ENCODE measurements at places on chromosomes 7 and 10. TPM values are rescaled to one million over a fixed set of nuclear protein-coding genes. Genes with fewer than 3 reads are reported as not detected.

- peak; percentile 50 for DNase-seq
- H3K4me1 ChIP-seq = peaks cover 14% of the 10 kb centered on the region
- no peaks in the 10 kb centered on the region for H3K27me3 ChIP-seq
- no peak overlapping the region for H3K4me3 ChIP-seq
Measured at GRCh38 chr10:13659887-13660550, 73.3 kb downstream of the PRPF18 start.

OLAH gene
- under 0.01 TPM for total RNA-seq

LAMB4 gene
- total RNA-seq = under 0.01 TPM

DNA sequence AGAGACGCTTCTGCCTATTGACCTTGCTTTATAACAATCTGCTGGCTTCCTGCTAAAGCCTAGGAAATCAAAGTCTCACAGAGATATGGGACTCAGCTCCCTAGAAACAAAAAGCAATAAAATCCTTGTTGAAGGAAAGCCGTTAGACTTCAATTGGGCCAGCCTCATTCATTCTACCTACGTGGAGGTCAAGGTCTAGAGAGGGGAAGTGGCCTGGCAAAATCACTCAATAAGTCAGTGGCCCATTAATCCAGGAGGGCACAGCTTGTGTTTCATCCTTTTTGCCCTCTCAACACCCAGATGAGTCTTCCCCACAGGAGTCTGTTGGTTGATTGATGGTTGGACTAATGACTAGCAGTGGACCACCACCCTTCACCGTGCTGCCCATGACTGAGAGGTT, 40.5 kb upstream of the ACSL5 start:
- no peak overlapping the region for H3K4me3 ChIP-seq
- no peaks in the 10 kb centered on the region for H3K36me3 ChIP-seq
- DNase-seq = no peak
- H3K4me1 ChIP-seq = no peaks in the 10 kb centered on the region
- no peak overlapping the region for H3K27ac ChIP-seq

DNA sequence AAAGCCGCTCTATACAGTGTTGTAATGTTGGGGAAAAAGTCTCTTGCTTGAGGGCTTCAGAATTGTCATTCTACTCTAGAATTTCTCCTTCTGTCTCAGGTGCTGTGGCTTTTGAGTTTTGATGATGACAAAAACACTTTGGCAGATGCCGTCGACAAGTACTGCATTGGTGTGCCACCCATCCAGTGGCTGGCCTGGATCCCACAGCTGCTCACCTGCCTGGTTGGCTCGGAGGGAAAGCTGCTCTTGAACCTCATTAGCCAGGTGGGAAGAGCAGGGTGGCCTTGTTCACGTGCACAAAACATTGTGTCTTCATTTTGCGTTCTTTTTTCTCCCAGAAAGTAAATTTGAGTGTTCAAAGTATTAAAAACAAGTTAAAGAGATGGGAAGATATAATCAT, 112.0 kb downstream of the TRRAP start:
- no peaks in the 10 kb centered on the region for H3K4me1 ChIP-seq
- H3K27me3 ChIP-seq = no peaks in the 10 kb centered on the region
- peaks cover 75% of the 10 kb centered on the region for H3K36me3 ChIP-seq
- no peak for DNase-seq
- no peak overlapping the region for H3K4me3 ChIP-seq

GRCh38 chr10:92689663-92690210, at the start of gene HHEX:
Gene HHEX (plus strand): TSS chr10:92689955. CDS start chr10:92689987, 32 bp downstream.
- H3K4me3 ChIP-seq = peak within 1 kb of the TSS; percentile 95
- peaks cover 9% of the 10 kb centered on the region for H3K36me3 ChIP-seq
- peak; percentile 76 for DNase-seq
- no peaks in the 10 kb centered on the region for H3K27me3 ChIP-seq

DNA sequence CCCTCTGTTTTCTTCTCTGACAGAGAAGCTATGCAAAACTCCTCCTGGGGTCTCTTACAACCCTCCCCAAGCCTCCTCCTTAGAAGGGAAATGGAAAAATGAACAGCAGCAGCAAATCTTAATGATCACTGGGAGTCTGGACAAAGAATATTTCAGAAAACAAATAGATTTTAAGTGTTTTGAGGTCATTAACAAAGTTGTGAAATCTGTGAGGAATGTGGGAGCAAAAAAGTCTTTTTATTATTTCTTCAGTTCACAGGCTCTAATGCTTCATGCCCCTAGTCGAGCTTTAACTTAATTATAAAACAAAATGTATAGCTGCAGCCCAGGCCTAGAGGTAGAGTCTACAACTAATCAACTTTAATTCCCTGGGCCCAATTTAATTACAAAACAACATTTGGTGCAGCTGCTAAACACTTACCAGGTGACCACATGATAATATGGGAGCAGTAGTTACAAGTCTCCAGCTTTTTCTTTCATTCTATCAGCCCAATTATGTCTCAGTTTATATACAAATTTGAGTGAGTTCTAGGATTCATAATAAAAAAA, 293.2 kb downstream of the THSD7A start:
- no peak overlapping the region for H3K27ac ChIP-seq
- H3K27me3 ChIP-seq = no peaks in the 10 kb centered on the region
- no peak overlapping the region for H3K4me3 ChIP-seq
- no peaks in the 10 kb centered on the region for H3K36me3 ChIP-seq

GRCh38 chr10:58209669-58210068, 58.0 kb downstream of the IPMK start:
- H3K4me1 ChIP-seq = no peaks in the 10 kb centered on the region
- H3K27me3 ChIP-seq = no peaks in the 10 kb centered on the region
- H3K27ac ChIP-seq = no peak overlapping the region
- peak; percentile 11 for DNase-seq
- H3K36me3 ChIP-seq = peaks cover 6% of the 10 kb centered on the region

DNA sequence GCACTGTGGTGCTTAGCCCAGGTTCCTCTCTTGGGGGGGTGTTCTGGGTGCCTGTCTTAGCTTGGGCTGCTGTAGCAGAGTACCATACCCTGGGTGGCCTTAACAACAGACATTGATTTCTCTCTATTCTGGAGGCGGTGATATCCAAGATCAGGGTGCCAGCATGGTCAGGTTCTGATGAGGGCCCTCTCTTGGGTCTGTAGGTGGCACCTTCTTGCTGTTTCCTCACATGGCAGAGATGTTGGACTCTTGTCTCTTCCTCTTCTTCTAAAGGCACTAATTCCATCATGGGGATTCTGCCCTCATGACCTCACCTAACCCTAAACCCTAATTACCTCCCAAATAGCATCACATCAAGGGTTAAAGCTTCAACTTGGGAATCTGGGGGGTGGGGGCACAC, 19.9 kb upstream of the CRHR2 start:
- H3K27ac ChIP-seq = no peak overlapping the region
- no peak for DNase-seq
- H3K4me1 ChIP-seq = no peaks in the 10 kb centered on the region
- H3K36me3 ChIP-seq = no peaks in the 10 kb centered on the region
- no peak overlapping the region for H3K4me3 ChIP-seq

GRCh38 chr7:120060281-120060680, 212.7 kb upstream of the KCND2 start:
- peaks cover 12% of the 10 kb centered on the region for H3K4me1 ChIP-seq
- H3K36me3 ChIP-seq = no peaks in the 10 kb centered on the region
- H3K27me3 ChIP-seq = no peaks in the 10 kb centered on the region
- H3K4me3 ChIP-seq = no peak overlapping the region
- H3K27ac ChIP-seq = peak overlapping the region; percentile 13
- DNase-seq = peak; percentile 59

DNA sequence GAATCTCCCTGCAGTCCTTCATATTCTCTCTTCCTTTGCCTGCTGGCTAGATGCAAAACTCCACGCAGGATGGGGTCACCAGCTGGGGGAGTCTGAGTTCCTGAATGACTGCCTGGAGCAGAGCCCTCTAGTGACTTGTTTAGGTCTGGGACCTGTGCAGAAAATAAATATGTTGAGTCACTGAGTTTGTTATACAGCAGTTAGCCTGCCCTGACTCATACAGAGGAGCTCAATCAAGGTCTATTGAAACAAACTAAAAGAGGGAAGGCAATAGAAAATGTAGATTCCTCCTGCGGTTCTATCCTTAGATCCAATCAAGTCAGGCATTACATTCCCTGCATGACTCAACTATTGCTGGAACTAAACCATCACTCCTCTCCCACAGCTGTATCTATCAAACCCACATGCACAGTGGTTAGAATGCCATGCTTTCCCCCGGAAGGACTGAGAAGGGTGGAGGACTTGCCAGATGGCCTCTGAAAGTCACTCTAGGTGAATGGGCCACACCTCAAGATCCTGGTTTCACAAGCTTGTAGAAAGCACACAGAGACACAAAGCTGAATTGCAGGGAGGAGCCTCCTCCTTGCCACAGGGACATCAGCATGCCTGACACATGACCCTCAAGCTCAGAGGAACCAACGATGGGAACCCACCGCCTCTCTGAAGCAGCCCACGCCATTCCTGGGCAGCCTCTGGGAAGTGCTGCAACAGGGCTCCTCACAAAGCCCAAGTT, 73.9 kb downstream of the SH3PXD2A start:
- no peak overlapping the region for H3K4me3 ChIP-seq
- peak; percentile 99 for DNase-seq
- H3K27me3 ChIP-seq = no peaks in the 10 kb centered on the region
- H3K4me1 ChIP-seq = peaks cover 19% of the 10 kb centered on the region
- H3K36me3 ChIP-seq = no peaks in the 10 kb centered on the region
- H3K27ac ChIP-seq = peak overlapping the region; percentile 51

DNA sequence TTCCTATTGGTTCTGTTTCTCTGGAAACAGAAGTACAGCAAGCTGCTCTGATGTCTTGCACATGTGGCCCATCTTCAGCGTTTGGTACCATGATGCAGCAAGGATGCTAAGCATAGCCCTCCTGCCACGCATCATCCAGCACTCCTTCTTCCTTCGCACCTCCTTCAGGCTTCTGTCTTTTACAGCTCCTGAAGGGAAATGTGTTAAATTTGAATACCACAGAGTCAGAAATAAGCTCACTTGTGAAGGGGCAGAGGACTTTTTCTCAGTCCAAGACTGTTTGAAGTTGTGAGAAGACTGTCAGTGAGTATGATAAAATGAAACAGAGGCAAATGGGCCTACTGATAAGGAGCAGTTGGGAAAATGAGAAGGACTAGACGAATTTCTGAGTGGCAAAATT, 20.7 kb downstream of the TSPAN13 start:
- H3K27me3 ChIP-seq = no peaks in the 10 kb centered on the region
- DNase-seq = no peak
- H3K27ac ChIP-seq = no peak overlapping the region

ZCWPW1 gene
- 0.56 TPM for total RNA-seq

DNA sequence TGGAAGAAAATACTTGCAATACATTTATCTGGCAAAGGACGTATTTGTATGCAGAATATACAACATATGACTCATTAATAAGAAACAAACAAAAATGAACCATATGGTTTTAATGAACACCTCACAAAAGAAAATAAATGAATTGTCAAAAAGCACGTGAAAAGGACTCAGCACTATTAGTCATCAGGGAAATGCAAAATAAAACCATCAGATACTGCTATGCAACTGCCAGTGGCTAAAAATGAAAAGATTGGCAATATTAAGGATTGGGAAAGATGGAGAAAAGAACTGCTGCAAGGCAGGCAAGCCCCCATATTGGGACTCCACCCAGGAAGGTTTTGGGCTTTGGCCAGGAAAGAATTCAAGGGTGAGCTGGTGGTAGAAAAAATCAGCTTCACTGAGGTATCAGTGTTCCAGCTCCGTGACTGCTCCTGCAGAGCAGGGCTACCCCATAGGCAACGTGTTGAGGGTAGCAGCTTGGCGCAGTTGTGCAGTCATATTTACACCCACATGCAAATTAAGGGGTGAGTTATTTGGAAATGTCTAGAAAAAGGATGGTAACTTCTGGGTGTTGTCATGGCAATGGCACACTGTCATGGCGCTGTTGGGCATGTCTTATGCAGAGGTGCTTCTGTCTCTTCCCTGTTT, 72.7 kb downstream of the CUBN start:
- peak; percentile 83 for DNase-seq
- no peaks in the 10 kb centered on the region for H3K36me3 ChIP-seq
- no peaks in the 10 kb centered on the region for H3K27me3 ChIP-seq
- H3K4me3 ChIP-seq = no peak overlapping the region
- peaks cover 14% of the 10 kb centered on the region for H3K4me1 ChIP-seq

DNA sequence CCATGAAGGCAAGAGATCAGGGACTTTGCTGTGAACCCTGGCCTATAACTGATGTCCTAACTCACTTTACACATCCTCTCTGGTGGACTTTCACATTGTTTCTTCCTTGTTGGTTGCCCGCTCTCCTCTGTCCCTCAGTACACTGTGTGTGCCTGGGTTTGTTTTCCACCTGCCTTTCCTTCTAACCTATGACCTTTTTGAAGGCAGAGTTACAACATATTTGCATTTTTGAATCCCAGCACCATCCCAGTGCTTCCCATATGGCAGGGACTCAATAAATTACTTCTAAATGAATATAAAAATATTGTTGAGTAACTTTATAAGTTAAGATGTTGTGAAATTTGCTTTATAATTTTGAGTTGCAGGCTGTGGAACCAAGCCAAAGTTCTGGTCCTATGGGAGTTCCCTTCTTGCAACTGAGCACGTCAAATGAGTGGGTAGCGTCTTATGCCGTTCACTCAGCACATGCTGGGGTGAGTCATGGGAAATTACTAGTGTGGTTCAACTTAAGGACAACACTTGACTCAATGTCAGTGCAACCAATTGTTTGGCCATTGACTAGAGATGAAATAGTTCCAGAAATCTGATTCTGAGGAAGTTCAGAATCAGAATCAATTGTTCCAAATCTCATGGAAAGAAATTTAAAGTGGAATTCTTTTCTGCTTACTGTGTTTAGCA, 250.9 kb downstream of the TWIST1 start:
- no peaks in the 10 kb centered on the region for H3K36me3 ChIP-seq
- DNase-seq = peak; percentile 100
- H3K4me3 ChIP-seq = no peak overlapping the region
- H3K27me3 ChIP-seq = no peaks in the 10 kb centered on the region

DNA sequence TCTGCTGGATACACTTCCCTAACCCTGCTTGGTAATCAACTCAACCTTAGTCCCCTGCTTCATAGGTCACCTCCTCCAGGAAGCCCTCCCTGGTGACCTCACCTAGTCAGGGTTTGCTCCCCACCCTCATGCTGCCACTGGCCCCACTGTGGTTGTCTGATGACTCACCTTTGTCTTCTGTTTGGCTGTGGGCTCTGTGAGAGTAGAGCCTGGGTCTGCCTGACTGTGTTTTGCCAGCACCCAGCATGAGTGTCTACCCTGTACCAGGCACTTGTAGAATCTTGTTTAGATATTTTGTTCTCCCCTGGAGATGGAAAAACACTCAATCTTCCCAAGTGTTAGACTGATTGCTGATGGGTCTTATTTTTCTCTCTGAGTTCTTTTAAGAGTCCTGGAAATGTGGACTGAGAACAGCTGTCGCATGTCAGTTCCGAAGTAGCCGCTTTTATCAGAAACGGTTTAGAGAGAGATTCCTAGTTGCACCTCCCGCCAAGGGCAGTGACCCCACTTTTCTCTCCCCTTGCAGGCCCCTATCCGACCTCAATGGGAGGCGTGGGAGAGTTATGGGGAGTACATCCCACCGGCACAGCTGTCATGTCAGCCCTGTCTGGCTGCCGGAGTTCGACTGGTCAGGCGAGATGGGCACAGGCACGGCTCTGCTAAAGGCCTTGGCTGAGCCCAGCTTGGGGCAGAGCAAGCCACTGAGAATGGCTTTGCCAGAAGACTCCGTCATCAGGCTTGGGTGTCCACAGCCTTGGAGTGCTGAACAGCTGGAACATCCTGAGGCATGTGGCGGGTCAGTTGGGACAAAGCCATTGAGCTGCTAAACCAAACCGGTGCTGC, 134.3 kb downstream of the GRK5 start:
- peaks cover 26% of the 10 kb centered on the region for H3K4me1 ChIP-seq
- peak overlapping the region; percentile 18 for H3K27ac ChIP-seq
- DNase-seq = peak; percentile 83
- H3K27me3 ChIP-seq = no peaks in the 10 kb centered on the region
- peaks cover 36% of the 10 kb centered on the region for H3K36me3 ChIP-seq
- no peak overlapping the region for H3K4me3 ChIP-seq

GRCh38 chr10:121616291-121616690, 18.0 kb upstream of the FGFR2 start:
- H3K4me1 ChIP-seq = no peaks in the 10 kb centered on the region
- H3K4me3 ChIP-seq = no peak overlapping the region
- no peaks in the 10 kb centered on the region for H3K36me3 ChIP-seq
- no peaks in the 10 kb centered on the region for H3K27me3 ChIP-seq
- H3K27ac ChIP-seq = no peak overlapping the region
